Mononuclear cell (primary cell): ENCODE measurements at places on chromosomes 5 and 9. TPM values are rescaled to one million over a fixed set of nuclear protein-coding genes. Genes with fewer than 3 reads are reported as not detected.

Gene IL13
- 0.31 TPM for total RNA-seq

Gene GMCL2
- not detected for total RNA-seq

Gene OTP
- not detected for total RNA-seq

Gene FAM81B
- total RNA-seq, result 1.8 TPM

Gene TLR4
- total RNA-seq, result 59.9 TPM

Gene SPRY4
- not detected for total RNA-seq

Gene FAM153A
- 16.5 TPM for total RNA-seq

Gene BAG1
- total RNA-seq, result 54.4 TPM

Gene PCDHGB7
- total RNA-seq, result 0.31 TPM

Gene CDH9
- 0.10 TPM for total RNA-seq

Gene RALGDS
- 59.0 TPM for total RNA-seq

Gene GPR21
- total RNA-seq, result 3.1 TPM

Gene NR2F1
- total RNA-seq, result 0.42 TPM

Gene KLHL3
- 9.3 TPM for total RNA-seq
